A172 (cell line): ENCODE measurements at places on chromosomes 12 and 14. TPM values are rescaled to one million over a fixed set of nuclear protein-coding genes. Genes with fewer than 3 reads are reported as not detected.
A peak's percentile ranks its signal among the peaks of the same experiment; 100 is the strongest.

- DNase-seq: no peak
Measured at GRCh38 chr14:35471803-35472202, 62.2 kb upstream of the INSM2 start.

DNA sequence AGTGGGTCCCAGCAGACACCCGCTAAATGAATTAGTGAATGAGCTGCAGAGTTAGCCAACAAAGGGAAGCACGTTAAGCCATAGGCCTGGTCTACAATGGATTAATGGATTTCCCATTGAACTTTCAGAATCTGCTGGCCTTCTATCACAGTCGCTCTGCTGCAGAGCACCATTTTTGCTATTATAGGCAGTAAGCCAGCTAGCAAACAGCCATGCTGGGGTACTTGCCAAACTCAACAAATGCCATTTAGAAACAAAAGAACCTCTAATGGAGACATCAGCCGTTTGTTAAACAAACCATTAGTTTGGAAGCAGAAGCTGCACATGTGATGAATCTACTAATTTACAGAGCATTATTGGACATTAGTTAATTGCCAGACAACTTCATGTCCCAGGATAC is 181.1 kb upstream of the STXBP6 start:
- no peak for DNase-seq

GRCh38 chr12:6355491-6356373 is 13.9 kb upstream of the TNFRSF1A start:
- DNase-seq: no peak

DNA sequence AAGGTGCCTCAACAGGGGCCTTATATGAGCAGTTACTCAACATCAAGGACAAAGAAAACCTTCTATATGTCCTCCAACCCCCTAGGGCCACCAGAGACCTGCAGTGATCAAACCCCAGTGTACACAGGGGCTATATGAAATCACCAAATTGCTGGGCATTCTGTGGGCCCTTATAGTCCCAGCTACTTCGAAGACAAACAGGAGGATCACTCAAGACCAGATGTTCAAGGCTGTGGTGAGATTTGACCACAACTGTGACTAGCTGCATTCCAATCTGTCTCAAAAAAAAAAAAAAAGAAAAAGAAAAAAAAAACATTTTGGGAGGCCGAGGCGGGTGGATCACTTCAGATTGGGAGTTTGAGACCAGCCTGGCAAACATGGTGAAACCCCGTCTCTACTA is 51.0 kb upstream of the PRB2 start:
- DNase-seq: no peak

DNA sequence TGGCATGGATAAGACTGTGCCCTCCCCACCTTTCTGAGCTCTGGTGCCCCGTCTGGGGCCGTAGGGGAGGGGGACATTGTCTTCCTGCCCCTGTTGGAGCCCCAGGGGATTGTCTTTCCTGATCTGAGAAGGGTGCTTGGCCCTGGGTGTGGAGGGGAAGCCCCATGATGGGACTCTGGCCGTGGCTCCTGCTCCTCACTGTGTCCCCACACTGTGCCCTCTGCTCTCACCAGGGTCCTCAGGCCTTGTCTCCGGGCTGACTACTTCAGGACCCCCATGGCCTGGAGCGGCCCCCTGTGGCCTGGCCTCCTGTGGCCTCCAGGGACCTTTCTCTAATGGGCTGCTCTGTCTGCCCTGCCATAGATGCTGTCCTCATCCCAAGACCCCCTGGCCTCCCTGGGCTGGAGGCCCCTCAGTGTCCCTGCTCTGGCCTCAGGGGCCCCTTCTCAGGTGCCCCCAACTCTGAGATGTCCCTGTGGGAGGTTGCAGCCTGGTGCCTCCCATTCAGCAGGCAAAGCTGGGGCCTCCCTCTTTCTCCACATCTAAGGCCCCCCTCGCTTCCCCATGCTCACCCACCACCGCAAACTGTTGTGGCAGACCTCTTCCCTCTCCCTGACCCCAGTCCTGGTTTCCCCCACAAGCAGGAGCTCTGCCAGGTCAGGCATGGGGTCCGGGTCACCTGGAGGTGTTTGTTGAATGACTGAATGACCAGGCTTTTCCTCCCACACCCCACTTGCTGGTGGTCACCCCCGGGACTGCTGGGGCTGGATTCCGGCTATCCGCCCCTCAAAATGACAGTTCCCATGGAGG is 4.0 kb downstream of the KIF26A start:
- DNase-seq: no peak

DNA sequence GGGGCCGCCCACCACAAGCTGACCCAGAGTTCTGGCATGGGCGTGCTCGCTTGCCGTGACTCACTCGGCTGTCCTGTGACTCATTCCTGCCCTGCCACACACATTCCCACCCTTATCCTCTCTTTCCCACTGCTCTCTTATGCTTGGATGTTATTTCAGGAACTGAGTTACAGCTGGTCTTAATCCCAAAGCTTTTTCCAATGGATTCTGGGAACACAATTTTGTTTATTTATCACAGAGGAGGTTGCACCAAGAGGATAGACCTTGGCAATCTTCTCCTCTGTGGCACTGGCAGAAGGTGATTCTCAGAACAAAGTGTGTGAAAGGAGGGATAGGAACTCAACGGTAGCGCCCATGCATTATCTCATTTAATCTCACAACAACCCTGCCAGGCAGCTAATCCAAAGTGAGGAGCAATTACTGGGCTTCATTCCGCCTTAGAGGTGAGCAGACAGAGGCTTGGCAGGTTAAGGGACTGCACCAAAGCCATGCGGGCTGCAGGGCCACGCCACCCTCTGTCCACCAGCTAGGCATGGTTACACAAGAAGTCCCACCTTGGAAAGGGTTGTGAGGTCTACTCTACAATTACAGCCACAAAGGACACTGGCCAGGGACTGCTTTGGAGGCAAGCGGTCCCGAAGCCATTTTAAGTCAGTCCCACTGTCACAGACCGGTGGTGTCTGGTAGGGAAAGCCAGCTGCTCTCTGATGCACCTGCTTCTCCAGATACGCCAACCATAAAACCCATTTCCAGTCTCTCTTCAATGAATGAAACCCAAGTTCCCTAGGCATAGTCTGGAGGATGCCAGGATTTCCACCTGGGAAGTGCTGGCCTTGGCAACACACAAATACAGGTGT is 32.9 kb downstream of the SYNE3 start:
- peak; percentile 91 for DNase-seq

DNA sequence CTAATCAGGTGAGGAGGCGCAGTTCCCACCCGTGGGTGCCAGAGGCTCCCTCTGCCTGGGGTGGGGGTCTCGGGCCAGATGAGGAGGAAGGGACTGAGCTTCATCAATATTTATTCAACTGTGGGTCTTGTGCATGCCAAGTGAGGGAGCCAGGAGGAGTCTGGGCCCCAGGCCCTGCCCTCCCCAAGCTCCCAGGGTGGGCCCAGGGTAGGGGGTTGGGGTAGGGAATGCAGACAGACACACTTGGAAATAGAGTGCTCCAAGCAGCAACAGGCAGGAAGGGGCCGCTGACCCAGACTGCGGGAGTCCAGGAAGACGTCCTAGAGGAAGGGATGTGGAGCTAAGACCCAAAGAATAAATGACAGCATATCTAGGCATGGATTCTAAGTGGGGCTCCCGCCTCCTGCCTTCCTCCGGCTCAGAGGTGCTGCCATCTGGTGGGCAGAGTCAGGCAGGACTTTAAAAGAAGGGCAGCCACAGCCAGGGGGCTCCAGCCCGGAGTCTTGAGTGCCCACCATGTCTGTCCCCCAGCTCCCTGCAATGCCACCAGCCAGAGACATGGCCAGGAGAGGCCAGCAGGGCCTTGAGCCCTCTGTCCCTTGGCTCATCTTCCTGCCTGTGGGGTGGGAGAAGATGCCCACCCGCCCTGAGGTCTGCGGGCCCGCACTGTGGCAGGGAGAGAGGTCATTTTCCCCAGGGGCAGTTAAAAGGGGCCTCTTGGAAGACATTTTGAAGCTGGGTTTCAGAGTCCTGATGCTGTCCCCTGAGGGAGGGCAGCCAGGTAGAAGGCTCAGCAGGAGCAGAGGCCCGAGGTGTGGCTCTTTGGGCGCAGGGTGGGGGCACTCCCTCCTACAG is 70.1 kb downstream of the PHETA1 start:
- peak; percentile 43 for DNase-seq

DNA sequence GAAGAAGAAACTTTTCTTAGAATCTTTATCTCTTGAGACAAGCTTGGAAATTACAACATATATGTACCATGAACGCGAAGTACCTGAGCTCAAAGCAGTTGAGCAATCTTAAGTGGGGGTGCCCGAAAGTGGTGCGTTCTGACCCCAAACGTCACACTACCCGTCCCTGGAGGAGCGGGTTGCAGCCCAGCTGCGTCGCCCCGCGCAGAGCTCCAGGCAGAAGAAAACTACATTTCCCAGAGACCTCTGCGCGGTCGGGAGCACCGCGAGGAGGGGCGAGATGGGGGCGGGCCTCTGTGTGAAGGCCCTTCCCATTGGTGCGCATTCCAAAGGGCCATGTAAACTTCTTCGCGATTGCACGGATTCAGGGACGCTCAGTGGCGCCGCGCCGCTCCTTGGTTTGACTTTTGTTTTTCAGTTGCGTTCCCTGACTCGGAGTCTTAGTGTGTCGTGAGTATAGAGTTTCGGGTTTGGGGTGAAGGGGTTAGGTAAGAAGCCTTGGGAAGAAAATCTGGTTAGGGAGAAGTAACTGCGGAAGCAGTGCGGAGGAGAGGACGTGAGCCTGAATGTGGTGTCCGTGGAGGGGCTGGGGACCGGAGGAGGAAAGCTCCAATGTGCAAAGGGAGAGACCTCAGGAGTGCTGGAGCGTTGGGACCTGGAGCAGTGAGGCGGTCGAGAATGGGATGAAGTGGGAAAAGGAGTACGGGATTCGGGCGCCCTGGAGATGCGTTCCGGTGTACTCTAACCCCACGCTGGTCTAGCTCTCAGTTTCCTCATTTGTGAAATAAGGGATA is at the start of gene CCDC77:
TSS of gene CCDC77 (plus strand) at position 410 of the 794 bp plus-strand sequence. CDS start 7,740 bp downstream, outside the sequence.
- peak; percentile 78 for DNase-seq

DNA sequence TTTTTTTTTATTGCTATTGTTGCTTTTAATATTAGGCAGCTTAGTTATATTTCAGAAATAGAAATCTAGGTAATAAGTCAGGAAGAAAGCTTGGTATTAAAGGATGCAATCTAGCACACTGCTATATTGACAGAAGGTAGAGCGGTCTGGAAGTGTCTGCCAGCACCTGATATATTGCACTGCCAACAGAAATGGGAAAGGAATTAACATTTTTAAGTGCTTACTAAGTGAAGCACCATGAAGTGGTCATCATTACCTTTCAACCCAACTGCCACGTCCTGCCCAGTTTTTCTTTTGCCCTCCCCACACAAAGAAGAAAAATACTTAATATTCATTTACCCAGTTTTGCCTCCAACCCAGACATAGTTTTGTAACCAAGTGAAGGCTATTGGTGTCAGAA is 163.5 kb downstream of the KITLG start:
- peak; percentile 36 for DNase-seq

GRCh38 chr12:46266869-46267574 is 1.8 kb downstream of the SLC38A1 start:
- peak; percentile 53 for DNase-seq

DNA sequence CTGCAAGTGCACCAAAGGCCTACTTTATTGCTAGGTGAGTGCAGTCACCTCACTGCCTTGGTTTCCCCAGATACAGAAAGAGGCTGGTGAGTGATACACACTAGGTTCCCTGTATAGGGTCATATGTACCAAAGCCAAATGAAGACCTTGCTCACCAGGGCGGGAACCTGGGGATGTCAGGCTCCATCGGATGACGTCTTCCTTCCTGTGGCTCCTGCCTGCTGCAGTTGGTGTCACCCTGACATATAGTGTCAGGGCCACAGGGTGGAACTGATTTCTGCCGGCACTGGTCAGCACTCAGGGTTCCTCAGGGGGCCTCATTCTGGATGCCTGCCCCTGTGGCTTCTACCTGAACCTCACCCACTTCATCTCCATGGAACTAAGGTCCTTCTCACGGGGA is 43.1 kb downstream of the PLEKHG3 start:
- DNase-seq: no peak

GRCh38 chr14:93082576-93083001 is 33.1 kb downstream of the ITPK1 start:
- DNase-seq: no peak

DNA sequence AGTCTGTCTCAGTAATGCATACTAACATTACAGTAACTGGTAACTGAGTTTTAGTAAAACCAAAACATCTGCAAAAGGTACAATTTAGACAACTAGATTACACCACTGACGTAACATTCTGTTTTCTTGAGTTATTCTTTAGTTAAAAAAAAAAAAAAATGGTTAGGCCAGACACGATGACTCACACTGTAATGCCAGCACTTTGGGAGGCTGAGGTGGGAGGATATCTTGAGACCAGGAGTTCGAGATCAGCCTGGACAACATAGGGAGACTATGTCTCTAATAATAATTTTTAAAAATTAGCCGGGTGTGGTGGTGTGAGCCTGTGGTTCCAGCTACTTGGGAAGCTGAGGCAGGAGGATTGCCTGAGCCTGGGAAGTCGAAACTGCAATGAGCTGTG is 34.1 kb downstream of the AP5M1 start:
- no peak for DNase-seq

DNA sequence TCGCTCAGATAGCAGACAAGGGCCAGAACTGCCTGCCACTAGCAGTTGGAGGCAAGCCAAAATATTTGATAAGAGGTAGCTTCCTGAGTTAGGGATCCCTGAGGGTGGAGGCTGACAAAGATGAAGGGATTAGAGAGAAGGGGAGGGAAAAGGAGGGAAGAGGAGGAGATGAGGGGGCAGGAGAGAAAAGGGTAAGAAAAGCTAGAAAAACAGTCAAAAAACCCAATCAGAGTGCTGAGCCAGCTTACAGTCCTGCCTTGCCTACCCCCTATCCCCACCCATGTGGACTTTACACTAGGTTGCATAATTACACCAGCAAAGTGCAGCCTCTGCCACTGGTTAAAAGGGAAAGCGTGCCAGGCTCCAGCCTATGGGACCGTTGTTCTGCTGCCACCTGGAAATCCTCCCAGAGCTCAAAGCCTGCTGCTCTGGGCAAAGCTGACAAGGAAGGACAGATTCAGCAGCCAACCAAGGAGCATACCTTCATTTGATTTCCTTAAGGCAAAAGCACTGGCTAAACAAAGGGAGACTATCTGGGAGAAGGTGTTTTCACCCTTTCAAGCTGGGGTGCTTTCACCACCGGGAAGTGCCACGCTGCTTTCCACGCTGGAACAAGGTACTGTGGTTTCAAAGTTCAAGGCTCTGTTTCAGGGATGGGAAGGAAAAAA is 3.8 kb upstream of the NUMB start:
- peak; percentile 55 for DNase-seq

GRCh38 chr12:131721548-131721947 is 10.7 kb downstream of the SFSWAP start:
- no peak for DNase-seq

The P2RX2 gene
- not detected in 2 replicates for total RNA-seq

The MGST1 gene
- 8.1 and 11.4 TPM in 2 replicates for total RNA-seq

The EPYC gene
- total RNA-seq: not detected in 2 replicates

The WIF1 gene
- not detected in 2 replicates for total RNA-seq

The C12orf54 gene
- not detected in 2 replicates for total RNA-seq

The LPAR5 gene
- total RNA-seq: 2.5 TPM in 2 replicates

The SERPINA10 gene
- total RNA-seq: not detected in 2 replicates
